ENCODE measurements at places on chromosomes 13 and 19.

GRCh38 chr19:54041969-54042606 lies 21.6 kb downstream of the VSTM1 start:
- DNase-seq, result no peak

DNA sequence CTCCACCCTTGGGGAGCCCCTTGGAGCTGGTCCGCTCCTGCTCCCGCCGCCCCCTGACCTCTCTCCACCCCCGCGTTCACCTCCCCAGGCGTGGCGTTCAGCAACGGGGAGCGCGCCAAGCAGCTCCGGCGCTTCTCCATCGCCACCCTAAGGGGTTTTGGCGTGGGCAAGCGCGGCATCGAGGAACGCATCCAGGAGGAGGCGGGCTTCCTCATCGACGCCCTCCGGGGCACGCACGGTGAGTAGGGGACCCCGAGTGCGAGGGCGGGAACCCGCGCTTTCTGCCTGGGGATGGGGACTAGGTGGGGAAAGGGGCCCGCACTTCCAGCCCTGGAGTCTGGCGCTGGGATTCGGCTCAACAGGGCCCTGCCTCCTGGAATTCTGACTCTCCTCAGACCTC lies 1.7 kb downstream of the CYP2A13 start:
- no peak for DNase-seq

DNA sequence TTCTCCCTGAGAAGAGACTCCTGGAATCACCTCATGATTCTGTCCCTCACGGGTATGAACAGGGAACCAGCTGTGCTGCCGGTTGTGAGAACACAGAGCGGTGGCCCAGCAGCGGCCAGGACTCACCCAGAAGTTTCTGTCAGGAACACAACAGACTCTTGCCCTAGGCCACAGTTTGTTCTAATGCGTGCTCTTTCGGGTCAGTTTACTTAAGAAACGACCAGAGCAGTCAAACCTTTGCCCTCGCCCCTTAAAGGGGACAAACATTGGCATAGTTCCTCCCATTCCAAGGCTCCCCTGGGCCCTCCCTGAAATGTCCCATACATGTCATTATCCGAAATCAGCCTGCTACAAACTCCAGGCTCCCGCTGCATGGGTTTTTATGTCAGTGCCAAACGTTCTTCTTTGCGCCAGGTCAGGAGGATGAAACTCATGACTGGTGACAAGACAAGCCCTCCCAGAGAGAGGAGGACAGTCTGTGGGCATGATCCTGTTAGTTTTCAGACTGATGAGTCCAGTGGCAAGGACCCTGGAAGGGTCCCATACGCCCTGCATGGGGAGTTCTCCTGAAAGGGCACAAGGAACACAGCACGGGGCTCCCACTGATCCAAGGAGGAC lies 18.3 kb downstream of the ZIC5 start:
- no peak for DNase-seq

DNA sequence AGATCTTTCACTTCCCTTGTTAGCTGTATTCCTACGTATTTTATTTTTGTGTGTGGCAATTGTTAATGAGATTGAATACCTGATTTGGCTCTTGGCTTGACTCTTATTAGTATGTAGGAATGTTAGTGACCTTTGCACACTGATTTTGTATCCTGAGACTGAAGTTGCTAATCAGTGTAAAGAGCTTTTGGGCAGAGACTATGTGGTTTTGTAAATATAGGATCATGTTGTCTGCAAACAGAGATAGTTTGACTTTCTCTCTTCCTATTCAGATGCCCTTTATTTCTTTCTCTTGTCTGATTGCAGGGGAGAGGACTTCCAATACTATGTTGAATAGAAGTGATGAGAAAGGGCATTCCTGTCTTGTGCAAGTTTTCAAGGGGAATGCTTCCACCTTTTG lies 160.3 kb upstream of the PCDH20 start:
- no peak for DNase-seq

GRCh38 chr13:109785141-109785891 lies 1.1 kb downstream of the IRS2 start:
- peak; percentile 40 for DNase-seq

DNA sequence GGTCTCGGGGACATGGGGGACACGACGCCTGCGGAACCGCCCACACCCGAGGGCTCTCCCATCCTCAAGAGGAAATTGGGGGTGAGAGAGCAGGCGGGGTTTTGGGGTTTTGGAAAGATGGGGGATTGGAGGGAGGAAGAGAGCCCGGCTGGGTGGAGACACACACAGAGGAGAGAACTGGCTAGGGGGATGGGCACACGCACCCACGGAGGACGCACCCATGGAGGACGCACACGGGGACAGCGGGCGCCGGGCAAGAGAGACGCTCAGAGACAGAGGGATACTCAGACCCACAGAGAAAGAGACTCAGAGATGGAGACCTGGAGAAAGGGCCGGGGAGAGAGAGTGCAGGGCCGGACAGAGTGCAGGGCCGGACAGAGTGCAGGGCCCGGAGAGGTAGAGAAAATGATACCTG lies 52.1 kb downstream of the MAP4K1 start:
- no peak for DNase-seq

GRCh38 chr19:42555801-42556200 lies 27.5 kb upstream of the CEACAM1 start:
- no peak for DNase-seq

All from CD4-positive, alpha-beta T cell treated with Interferon alpha-2 for 1 hour (primary cell).